ENCODE measurements at places on chromosomes 3 and 15.

DNA sequence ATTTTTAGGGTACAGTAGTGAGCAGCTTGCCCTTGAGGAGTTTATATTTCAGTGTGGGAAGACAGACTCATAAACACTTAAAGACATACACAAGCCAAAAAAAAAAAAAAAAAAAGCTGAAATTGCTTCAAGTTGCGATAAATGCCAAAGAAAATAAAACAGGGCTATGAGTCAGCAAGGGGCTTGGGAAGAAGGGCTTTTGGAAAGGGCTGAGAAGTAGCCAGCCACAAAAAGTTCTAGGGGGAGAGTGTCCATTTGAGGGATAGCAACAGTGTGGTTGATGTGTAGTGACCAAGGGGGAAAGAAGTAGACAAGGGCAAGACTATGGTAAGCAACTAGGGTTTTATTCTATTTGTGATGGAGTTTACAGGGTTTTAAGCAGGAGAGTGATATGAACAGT is 185.5 kb downstream of the ADAMTS9 start:
- no peak for DNase-seq

DNA sequence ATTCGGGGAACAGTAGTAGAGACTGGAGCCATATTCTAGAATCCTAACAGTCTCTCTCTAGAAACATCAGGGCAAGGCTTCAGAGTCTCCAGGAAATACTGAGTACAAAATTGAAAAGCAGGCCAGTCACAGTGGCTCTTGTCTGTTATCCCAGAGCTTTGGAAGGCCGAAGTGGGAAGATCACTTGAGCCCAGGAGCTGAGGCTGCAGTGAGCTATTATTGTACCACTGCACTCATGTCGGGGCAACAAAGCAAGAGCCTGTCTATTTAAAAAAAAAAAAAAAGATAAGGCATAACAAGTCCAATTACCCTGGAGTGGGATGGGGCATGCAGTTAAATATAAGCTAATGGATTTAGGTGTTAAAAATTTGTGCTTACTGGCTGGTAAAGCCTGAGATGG is 79.0 kb downstream of the SEMA6D start:
- DNase-seq = no peak

- no peak for DNase-seq
Observed at GRCh38 chr3:851098-851790, 241.6 kb upstream of the CNTN6 start.

DNA sequence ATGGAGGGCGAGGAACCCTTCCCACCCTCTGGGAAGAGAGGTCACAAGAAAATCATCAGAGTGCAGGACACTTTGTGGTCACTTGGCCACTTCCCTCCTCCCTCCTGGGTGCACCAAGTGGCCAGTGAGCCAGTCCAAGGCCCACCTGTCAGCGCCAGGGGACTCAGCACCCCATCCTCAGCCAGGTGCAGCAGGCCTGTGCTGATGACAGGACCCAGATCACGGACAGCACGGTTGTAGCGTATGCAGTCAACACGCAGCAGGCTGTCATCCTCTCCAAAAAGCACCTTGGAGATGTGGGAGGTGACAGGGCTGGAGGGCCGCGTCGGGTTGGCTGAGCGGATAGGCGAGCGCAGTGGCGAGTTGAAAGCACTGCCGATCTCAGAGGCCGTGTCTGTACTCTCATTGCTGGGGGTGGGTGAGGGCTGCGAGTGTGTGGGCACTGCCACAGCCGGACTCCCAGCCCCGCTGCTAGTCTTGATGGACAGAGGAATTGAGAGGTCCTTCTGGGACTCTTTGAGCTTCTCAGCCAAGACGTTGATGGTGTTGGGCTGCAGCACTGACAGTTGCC is 41.5 kb downstream of the SEMA3G start:
- no peak for DNase-seq

DNA sequence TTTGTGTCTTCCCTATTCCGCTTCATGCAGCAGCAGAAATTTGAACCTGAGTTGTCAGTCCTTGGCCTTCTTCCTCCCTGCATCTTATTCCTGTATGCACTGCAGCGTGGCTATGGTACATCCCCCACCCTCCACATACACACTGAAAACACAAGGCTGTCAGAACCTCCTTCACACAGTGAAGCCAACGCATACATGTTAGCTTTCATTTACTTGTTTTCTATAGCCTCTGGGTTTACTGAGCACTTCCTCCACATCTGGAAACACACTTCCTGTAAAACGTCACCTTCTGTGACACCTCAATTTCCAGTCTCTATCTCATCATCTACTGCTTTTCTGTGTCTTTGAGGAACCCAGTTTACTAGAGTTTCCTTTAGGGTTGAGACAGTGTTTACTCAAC is 47.0 kb downstream of the SUSD5 start:
- DNase-seq = no peak

DNA sequence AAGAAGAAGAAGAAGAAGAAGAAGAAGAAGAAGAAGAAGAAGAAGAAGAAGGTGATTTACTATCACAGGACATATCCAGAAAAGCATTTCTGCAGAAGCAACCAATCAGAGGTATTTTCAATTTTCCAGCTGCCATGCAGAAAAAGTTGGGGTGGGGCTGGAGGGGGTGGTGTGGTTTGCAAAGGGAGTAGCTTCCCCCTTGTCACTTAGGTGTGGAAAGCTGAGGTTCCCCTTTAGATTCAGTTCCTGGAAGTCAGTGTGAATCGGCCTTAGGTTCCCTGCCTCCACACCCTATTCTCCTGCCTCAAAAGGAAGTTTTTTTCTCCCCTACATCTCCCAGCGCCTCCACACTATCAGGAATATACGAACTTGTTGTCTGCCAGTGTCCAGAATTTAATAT is 276.7 kb upstream of the ARRDC4 start:
- no peak for DNase-seq

- no peak for DNase-seq
Observed at GRCh38 chr3:5016211-5017161, 37.2 kb downstream of the BHLHE40 start.

GRCh38 chr3:53303957-53304356 is 43.4 kb downstream of the DCP1A start:
- no peak for DNase-seq

GRCh38 chr3:189863031-189863430 is 231.8 kb downstream of the TP63 start:
- no peak for DNase-seq

- no peak for DNase-seq
Observed at GRCh38 chr15:58148120-58148519, 9.9 kb downstream of the AQP9 start.

- DNase-seq = no peak
Observed at GRCh38 chr15:85458764-85459163, 78.4 kb downstream of the AKAP13 start.

DNA sequence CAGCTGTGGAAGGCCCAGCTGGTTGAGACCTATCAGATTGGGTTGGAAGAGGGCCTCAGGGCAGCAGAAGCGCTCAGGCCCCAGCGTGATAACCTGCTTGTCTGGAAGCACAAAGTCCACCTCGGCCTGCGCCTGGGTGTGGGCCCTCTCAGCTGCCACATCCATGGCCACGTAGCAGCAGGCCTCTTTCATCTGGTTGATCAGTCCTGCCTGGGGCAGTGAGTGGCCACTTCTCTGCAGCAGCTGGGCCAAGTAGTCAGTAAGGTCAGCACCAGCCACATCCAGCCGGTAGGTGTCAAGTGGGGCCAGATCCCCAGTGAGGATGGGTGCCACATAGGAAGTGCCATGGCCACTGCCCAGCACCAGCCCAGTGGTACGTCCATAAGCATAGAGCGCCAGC is 3.9 kb upstream of the CAMKV start:
- DNase-seq = no peak

DNA sequence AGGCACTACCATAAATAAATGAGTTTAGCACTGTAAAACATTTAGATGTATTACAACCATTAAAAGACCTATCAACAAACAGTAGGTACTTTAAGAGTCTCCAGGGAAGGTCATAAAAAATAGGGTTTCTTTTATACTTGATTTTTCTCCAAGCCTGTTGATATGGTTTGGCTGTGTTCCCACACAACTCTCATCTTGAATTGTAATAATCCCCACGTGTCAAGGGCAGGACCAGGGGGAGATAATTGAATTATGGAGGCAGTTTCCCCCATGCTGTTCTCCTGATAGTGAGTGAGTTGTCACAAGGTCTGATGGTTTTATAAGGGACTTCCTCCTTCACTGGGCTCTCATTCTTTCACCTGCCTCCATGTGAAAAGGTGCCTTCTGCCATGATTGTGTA is 468.9 kb upstream of the UBE2E2 start:
- no peak for DNase-seq

DNA sequence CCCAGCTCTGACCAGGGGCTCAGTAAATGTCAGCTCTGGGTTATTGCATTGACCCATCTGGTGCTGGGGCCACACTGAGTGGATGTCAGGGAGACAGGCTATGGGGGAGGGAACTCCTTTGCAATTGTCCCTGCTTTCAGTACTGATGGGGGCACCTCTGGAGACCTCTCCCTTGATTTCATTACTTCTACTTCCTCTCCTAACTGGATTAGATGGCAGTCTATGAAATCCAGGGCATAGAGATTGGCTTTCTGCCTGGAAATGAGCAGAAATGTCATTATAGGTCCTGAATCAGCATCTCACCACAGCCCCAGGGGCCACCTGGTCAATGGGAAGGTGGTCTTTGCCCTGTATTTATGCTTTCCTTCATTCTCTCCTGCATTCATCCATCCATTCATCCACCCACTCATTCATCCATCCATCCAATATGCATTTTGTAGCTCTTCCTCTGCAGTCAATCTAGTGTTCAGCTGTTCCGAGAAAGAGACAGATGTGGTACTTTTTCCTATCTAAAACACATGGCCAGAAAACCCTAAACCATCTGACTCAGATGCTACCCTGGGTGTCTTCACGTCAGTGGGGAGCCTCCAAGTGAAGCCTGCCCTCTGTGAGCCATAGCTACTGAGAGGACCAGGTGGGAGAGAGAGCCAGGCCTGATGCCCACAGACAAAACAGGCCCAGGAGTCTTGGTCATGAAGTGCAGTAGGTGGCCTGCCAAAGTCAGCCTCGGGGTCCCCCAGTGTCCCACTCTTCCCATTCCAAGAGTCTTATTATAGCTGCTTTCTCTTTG is 57.1 kb downstream of the CCDC33 start:
- no peak for DNase-seq

DNA sequence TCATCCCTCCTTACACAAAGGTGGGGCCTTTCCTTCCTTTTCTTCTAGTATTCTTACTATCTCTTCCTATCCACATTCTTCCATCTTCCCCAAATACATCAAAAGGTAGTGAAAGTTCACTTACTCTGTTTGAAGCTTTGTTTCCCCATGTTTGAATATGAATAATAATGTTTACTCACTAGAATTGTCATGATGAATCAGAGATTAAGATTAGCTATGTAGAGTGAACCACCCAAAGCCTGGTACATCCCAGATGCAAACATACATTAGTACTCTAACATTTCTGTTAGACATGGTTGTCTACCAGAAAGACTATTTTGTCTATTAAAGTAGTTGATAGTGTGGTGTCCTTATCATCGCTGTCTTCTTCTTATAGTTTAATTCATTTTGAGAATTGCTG is 327.1 kb upstream of the TBC1D5 start:
- no peak for DNase-seq

GRCh38 chr15:87632364-87632763 is 624.2 kb downstream of the NTRK3 start:
- DNase-seq = no peak

DNA sequence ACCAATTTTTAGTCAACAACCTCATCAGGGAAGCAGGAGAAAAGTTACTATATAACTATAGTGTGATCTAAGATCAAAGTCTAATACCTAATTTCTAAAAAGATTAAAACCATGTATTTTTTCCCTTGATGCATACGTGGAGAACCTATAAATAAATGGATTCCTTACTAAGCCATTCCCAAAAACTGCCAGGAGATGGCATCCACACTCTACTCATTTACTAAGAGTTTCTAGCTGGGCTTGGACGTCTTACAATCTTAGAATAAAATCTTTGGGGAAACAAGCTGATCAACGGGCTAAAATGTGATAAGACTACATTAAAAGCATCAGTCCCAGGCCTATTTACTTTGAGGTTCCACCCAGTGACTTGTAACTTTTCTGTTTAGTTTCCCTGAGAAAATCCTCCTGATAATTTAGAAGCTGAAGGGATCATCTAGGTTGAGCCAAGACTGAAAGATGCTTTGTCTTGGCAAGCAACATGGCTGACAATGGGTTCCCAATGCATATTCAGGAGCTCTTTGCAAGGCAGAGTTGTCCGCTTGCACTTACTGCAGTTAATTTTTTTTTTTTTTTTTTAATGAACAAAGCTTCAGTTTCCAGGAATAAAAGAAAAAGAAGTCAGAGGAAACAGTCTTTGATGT is 85.5 kb upstream of the FGF12 start:
- peak; percentile 43 for DNase-seq

- no peak for DNase-seq
Observed at GRCh38 chr15:96117270-96117669, 213.2 kb upstream of the NR2F2 start.

DNA sequence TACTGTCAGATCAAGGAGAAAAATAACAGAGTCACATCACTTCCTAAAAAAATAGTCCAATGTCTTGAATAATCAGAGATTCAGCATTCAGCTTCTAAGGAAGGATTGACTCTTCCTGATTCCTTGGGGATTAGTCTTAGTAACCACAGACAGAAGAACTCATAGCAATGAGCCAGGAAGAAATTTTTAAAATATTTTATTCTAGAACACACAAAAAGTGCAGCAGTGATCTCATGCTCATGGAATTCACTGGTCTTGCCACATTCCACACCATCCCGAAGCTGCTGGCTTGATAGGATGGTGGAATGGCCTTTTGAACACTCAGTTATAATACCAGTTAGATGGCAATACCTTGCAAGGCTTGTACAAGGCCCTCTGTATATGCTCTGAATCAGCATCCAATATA is 43.0 kb upstream of the ABI3BP start:
- DNase-seq = peak; percentile 95

GRCh38 chr15:36239509-36239908 is 339.9 kb upstream of the CDIN1 start:
- DNase-seq = no peak

DNA sequence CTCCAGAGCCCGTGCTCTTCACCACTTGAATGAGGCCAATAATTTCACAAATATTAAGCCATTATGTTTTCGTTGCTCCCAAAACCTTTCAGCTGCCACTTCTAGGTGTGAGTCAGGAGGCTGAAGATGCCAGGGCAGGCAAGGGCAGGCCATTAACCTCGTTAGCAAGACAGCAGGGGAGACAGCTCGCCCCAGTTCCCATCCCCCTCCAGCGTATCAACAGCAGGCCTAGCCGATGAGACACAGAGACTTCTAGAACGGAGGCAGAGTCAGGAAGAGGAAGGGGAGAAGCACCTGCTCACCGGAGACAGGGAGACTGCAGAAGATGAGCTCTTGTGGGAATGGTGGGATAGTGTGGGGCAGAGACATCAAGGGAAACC is 28.0 kb upstream of the PLA2G4E start:
- no peak for DNase-seq

DNA sequence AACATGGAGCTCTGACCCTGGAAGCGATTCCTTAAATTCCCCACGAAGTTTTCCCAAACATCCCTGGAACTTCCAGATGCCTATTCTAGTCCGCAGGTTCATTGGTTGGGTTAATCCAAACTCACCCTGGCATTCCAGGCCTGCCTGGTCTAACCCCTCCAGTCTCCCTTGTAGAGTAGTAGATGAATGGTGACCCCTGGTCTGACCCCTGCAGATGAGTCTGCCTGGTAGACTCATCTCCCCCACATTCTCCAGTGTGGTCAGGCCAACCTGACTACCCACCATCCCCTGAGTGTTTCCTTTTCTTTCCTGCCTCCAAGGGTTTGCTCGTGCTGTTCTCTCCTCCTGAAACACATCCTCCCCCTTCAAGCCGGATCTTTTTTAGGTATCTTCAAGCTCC is 10.8 kb upstream of the HRH1 start:
- no peak for DNase-seq

GRCh38 chr3:60594025-60594424 is 657.2 kb downstream of the FHIT start:
- no peak for DNase-seq

- DNase-seq = no peak
Observed at GRCh38 chr3:67239353-67239752, 241.2 kb downstream of the KBTBD8 start.
